ENCODE measurements at places on chromosomes 1 and 21.

GRCh38 chr1:164836614-164837018 is 277.6 kb downstream of the PBX1 start:
- DNase-seq = no peak

DNA sequence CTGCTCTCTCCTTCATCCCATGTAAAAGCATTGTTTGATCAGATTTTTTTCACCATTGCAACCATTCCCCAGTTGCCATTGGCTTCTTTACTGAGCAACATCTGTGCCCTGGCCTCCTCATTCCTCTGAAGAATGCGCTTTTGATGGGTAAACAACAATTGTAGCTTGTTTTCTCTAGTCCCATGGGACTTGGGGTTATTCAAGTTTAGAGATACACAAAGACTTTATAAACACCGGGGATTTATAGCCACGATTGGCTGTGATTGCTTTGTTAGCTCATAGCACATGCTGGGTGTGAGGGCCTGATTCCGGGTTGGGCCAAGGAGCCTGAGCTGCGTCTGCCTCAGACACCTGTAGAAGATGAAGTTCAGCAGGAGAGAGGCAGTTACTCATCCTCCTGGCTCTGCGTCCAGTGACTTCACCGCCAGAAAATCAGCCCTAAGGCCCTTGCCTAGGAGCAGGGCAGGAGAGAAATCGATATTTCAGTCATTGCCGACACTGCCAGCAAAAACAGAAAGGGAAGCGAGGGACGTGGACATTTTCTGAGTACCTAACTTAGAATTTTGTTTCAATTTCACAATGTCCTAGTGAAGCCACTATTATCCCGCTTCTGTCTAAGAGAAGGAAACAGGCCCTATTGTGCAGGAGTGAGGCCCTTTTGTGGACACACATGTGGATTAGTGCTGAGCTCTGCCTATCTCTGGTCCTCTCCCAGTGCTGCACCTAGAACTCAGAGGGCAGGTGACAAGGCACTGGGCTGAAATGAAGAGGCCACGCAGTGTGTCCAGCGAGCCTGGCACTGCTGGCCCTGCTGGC is 159.8 kb upstream of the USP24 start:
- peak; percentile 63 for DNase-seq

DNA sequence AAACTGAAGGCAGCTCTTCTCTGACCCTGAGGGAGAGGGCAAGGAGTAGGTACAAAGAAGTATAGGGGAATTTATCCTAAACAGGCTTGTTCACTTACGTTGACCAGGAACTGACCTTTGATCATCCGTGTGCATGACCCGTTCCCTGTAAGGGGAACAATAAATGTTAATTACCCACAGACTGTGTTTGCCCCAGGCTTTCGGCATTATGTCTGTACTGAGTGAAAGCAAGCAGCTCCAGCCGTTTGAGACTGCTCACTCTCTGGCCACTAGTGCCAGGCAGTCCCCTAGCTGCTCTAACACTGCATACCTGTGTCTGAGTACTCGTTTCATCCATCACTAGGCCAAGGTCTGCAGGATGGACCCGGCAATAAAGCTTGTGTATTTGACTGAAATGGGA is 1365.3 kb downstream of the NCAM2 start:
- DNase-seq = no peak

DNA sequence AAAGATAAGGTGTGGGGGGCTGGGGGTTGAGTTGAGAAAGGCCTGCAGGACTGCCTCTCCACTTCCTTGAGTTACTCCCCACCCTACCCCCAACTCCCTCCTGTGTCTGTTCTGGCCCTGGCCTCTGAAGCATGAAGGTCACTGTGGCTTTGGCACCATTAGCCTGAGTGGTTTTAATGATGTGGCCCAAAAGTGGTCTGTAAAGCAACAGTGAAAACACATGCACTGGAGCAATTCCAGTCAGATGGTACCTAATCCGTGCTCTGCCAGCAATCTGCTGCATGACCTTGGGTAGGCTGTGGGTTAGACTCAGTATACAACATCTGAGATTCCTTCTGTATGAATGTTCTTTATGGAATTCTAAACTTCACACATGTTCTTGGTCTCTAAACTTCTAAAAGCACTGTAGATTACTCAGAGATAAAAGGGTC is 86.5 kb upstream of the ATP1A1 start:
- peak; percentile 12 for DNase-seq

GRCh38 chr1:240242601-240243144 is 151.0 kb downstream of the FMN2 start:
- peak; percentile 86 for DNase-seq

GRCh38 chr21:38474124-38474523 is 24.2 kb downstream of the ERG start:
- no peak for DNase-seq

- no peak for DNase-seq
Measured at GRCh38 chr1:215679231-215679630, 112.1 kb downstream of the KCTD3 start.

DNA sequence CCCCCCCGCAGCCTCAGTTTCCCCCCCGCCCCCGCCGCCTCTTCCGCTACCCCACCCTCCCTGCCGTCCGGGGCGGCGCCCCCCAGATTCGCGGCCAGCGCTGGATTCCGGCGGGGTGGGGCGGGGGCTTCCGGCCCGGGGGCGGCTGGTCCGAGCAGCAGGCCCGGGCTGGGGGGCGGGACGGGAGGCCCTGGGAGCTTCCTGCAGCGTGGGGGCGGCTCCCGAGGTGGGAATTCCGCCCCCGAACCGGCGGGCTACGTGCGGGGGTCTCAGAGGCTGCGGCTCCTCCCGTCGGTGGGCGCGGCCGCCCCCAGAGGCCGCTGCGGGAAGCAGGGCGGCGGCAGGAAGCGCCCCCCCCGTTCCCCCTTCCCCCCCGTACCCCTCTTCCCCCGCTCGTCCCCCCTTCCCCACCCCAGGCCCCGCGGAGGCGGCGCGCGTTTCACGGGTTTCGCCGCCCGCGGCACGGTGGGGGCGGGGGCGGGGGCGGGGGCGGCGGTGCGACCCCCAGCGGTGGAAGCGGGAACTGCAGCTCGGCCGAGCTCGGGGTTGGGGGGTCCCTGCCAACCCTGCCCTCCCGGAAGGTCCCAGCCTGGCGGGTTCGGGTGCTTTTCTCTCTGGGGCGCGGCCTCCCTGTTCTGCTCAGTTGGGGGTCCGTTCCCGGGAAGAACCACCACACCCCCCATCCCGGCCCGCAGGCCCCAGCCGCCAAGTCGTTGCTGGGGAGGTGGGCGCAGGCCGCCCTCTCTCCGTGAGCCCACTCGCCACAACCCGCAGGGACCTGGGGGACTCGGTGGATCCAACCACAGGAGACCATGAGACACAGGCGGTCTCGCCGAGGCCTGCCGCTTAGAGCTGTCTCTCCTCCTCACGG is 76.3 kb downstream of the MORN1 start:
- DNase-seq = peak; percentile 57

DNA sequence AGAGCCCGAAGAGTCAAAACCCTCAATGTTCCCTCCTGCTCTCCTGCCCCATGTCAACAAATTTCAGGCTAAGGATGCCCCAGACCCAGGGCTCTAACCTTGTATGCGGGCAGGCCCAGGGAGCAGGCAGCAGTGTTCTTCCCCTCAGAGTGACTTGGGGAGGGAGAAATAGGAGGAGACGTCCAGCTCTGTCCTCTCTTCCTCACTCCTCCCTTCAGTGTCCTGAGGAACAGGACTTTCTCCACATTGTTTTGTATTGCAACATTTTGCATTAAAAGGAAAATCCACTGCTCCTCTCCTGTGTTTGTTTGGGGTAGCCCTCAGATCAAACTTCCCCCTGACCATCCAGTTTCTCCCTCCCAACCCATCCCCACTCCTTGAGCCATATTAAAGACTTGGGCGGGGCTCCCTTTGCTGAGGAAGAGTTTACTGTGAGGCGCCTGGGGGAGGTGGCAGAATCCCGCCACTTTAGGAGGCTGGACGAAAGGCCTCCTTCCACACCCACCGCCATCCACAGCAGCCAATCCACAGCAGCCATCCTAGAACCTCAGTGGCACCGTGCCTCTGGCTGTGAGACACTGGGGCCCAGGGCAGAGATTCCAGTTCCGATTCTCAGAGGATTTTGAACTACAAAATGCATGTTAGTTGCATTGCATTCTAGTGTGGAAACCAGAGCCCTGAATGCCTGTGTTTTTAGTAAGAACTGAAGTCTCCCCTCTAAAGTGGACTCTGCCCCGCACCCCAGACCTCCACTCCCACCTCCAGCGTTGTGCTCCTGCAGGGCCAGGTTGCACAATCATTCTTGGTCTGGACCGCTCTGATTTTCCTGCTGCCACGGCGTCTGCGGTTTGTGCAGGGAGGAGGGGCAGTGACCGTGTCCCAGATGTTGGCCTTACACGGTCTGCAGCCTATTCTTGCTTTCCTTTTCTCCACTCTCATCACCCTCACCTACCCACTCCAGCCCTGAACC is 3.0 kb downstream of the OLFML3 start:
- peak; percentile 95 for DNase-seq

GRCh38 chr1:33607444-33608005 is 135.1 kb downstream of the ZSCAN20 start:
- DNase-seq = no peak

DNA sequence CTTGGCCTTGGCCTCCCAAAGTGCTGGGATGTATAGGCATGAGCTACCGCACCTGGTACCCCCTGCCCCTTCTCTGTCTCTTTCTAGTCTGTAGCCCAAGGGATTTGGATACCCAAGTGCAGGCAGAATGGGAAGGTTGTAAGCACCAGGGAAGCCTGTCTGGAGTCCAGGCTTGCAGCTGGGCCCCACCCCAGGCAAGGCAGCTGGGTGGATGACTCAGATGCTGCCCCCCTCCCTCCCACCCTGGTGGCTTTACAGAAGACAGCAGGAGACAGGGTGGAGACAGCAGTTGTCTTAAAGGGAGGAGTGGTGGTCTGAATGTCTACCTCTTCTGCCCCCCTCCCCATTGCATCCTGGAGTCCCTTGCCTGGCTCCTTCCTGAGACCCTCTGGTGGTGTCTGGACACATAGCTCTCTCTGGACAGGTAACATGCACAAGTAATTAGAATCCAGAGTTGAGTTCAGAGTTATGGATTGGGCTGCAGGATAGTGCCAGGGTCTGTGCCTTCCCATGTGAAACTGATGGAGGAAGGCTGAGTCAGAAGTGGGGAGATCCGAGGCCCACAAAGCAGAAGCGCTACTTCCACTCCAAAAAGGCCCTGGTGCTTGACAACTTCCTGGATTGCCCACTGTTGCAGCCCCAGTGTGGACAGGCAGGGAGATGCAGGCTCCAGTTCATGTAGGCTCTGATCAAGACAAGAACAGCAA is 5.1 kb downstream of the LMNA start:
- DNase-seq = peak; percentile 91

DNA sequence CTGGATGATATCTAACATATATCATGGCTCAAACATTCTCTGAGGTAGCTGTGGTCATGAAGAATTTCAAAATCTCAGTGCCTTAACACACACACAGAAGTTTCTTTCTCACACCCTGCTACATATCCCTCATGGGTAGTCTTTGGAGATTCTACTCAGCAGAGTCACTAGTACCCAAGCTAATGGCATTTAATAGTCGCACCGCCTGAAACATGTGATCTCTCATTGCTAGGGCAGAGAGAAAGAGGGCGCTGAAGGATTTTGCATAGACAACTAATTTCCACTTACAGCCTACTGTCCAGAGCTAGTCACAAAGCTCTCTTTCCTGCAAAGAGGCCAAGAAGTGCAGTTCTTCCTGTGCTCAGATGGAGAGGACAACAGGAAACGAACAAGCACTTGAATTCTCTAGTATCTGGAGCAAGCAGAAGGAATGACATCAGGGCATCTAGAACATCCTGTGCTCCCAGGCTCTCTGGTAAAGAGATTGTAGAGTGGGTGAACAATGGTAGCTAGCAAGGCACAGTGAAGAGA is 183.4 kb upstream of the PTBP2 start:
- peak; percentile 80 for DNase-seq

DNA sequence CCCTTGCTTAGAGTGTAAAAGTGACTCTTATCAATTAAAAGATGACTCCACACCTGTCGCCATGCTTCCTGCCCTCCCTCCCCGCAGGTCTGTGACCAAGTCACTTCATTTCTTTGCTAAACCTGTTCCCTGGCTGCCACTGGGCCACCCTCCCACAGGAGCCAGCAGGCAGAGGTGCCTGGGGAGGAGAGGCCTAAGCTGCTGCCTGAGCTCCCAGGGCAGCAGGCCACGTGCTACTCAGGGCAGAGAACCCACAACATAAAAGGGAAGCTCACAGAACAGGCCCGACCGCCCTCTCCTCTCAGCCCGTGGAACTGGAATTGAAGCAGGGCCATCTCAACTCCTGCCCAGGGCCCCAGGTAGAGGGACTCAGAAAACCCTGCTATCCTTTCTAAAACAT is 4.9 kb downstream of the C1orf198 start:
- no peak for DNase-seq

DNA sequence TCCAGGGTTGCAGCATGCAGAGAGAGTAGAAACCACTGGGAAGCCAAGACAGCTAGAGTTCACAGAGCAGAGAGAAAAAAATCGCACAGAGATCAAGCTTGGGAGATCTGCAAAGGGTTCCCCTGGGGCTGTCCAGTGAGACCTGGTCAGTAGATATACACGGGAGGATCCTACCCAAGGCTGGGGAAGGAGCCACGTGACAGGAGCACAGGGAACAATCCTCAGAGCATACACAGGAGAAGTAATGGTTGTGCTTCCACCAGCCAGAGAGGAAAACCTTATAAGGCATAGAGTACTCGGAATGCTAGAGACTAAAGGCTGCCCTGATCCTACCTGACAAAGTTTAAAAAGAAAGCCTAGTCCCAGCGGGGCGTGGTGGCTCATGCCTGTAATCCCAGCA is 53.9 kb downstream of the GABPA start:
- DNase-seq = no peak

GRCh38 chr1:199859491-199859933 is 168.0 kb upstream of the NR5A2 start:
- peak; percentile 89 for DNase-seq

GRCh38 chr1:162150112-162150511 is 80.6 kb downstream of the NOS1AP start:
- DNase-seq = no peak

DNA sequence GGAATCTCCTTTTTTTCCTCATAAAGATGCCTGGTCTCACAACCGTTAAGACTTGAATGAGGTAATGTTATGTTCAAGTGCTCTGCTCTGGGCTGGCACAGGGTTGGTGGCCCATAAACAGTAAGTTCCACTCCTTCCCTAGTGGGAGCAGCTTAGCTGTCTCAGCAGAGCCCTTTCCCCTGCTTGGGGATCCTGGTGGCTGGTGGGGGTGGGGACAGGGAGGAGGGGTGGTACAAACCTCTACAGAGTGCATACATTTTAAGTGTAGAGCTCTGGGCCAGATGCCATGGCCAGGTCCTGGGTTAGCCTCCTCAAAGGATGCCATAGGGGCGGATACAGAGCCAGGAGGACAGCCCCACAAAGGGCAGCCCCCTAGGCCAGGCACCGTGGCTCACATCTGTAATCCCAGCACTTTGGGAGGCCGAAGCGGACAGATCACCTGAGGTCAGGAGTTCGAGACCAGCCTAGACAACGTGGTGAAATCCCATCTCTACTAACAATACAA is 20.7 kb upstream of the PADI1 start:
- DNase-seq = no peak

DNA sequence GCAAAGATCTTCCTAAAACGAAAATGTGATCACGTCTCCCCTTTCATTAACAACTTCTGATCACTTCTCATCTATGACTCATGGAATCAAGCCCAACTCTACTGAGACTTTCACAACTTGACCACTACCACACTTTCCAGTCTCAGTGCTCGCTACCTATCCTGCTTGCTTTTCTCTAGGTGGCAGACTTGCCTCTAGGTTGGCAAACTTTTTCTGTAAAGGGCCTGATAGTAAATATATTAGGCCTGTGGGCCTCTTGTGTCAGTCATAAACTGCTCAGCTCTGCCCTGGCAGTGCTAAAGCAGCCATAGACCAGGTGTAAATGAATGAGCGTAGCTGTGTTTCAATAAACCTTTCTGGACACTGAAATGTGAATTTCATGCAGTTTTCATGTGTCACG is 21.5 kb upstream of the HMGB4 start:
- no peak for DNase-seq

GRCh38 chr1:28592321-28593071 is 431 bp downstream of the RAB42 start:
- peak; percentile 39 for DNase-seq
